ENCODE measurements at places on chromosomes 11 and 22.

DNA sequence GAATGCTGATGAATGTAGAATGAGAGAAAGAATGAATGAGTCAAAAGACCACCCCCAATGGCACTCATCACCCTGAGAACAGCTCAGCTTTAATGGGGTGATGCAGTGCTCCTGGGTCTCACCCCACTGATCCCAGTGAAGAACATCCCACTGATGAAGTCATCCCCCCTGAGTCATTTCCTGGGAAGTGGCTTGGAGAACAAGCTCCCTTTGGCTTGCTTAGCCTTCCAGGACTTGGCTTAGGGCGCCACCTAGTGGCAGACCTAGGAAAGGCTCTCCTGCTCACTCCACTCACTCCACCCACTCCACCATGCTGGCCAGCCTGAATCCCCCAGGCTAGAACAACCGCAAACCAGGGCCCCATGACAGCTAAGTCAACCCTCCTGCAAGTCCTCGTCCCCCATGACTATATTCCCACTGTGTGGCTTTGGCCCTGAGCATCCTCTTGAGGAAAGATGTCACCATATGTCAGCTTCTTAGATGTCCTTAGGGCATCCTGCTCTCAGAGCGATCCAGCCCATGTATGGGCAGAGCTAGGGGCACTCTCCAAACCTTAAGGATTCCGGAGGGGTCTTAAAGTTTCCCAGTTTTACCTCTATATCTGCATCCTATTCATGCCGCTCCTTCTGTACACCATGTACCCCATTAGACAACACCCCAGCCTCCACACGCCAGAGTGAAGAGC lies 17.8 kb upstream of the TMPRSS13 start:
- no peaks in the 10 kb centered on the region for H3K36me3 ChIP-seq
- no peak overlapping the region for H3K27ac ChIP-seq
- DNase-seq = peak; percentile 84
- H3K4me3 ChIP-seq = no peak overlapping the region

GRCh38 chr22:33389936-33390335 lies 331.8 kb upstream of the SYN3 start:
- no peaks in the 10 kb centered on the region for H3K4me1 ChIP-seq
- H3K36me3 ChIP-seq = no peaks in the 10 kb centered on the region
- no peaks in the 10 kb centered on the region for H3K27me3 ChIP-seq
- H3K4me3 ChIP-seq = no peak overlapping the region
- no peak overlapping the region for H3K27ac ChIP-seq

DNA sequence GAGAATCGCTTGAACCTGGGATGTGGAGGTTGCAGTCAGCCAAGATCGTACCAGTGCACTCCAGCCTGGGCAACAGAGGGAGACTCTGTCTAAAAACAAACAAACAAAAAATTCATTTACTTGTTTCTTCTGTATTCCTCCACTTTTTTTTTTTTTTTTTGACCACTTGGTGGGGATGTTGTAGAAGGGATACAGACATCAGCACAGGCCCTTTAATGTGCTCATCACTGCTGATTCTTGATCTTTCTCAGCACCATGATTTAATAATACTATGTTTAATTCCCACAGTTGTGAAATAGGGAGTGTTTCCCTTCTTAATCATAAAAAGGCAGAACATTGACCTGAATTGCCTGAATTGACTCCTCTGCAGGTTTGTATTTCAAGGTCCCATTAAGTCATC lies 4.5 kb downstream of the TTC9C start:
- peaks cover 20% of the 10 kb centered on the region for H3K4me1 ChIP-seq
- no peak overlapping the region for H3K27ac ChIP-seq
- peaks cover 28% of the 10 kb centered on the region for H3K36me3 ChIP-seq
- DNase-seq = peak; percentile 69
- no peak overlapping the region for H3K4me3 ChIP-seq
- H3K27me3 ChIP-seq = no peaks in the 10 kb centered on the region

DNA sequence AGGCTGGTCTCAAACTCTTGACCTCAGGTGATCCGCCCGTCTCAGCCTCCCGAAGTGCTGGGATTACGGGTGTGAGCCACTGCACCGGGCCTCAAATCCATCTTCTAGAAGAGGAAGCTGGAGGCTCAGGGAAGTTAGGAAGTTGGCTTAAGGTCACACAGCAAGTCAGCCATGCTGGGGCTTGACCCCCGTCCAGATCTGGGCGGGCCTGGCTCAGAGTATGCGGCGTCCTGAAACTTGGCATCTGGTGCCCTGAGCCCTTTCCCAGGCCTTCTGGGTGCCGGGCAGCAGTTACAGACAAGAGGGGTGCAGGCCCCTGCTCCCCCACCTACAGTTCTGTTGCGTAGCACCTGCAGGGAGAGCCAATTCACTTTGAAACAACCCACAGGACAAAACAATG lies 11.2 kb downstream of the MPPED1 start:
- H3K27me3 ChIP-seq = no peaks in the 10 kb centered on the region
- no peak for DNase-seq
- H3K4me3 ChIP-seq = no peak overlapping the region
- H3K27ac ChIP-seq = no peak overlapping the region
- H3K36me3 ChIP-seq = no peaks in the 10 kb centered on the region

DNA sequence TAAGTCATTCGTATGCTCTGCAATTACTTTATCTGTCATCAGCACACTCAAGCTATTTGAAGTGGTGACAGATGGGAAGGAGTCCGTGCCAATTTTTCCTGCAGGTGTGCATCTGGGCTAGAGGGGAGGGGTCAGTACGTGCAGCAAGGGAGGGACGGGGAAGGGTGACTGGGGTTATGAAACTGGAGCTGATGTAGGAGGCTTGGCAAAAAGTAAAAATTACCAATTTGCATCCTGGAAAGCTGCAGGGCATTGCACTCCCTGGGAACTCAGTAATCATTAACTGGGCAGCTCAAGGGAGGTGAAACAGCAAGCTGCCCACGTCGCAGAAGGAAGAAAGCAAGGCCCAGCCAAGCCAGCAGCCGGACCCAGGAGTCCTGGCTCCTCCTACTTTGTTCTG lies 87.1 kb upstream of the TMEM45B start:
- H3K4me3 ChIP-seq = no peak overlapping the region
- DNase-seq = no peak
- peaks cover 23% of the 10 kb centered on the region for H3K27me3 ChIP-seq

GRCh38 chr11:27968461-27968860 lies 139.5 kb downstream of the KIF18A start:
- no peaks in the 10 kb centered on the region for H3K27me3 ChIP-seq
- no peak for DNase-seq

- no peak overlapping the region for H3K4me3 ChIP-seq
- H3K27me3 ChIP-seq = no peaks in the 10 kb centered on the region
- no peak for DNase-seq
- H3K4me1 ChIP-seq = no peaks in the 10 kb centered on the region
Measured at GRCh38 chr11:118135051-118135795, 17.4 kb downstream of the SCN4B start.

- no peak overlapping the region for H3K27ac ChIP-seq
- H3K4me3 ChIP-seq = no peak overlapping the region
- DNase-seq = no peak
- H3K4me1 ChIP-seq = no peaks in the 10 kb centered on the region
Measured at GRCh38 chr11:26688701-26689100, 33.2 kb downstream of the SLC5A12 start.

DNA sequence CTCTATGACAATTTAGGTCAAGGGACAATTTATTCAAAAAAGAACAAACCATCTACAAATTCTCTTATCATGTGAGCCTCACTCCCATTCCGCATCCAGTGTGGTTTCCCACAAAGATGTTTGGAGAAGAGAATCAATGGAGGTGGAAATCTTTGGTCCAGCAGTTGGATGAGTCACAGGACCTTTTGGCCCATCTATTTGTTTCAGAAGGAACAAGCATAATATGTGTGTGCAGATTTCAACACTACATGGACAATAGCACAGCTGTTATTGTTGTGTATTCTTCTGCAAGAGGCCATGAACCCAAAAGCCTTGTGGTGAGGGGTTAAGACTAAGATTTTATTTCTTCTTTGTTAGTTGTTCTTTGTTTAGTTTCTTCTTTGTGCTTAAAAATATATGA lies 61.6 kb downstream of the OR10A6 start:
- H3K4me3 ChIP-seq = no peak overlapping the region
- peaks cover 2% of the 10 kb centered on the region for H3K27me3 ChIP-seq
- H3K4me1 ChIP-seq = no peaks in the 10 kb centered on the region
- no peak for DNase-seq

GRCh38 chr11:87536016-87536415 lies 498.3 kb downstream of the TMEM135 start:
- H3K36me3 ChIP-seq = no peaks in the 10 kb centered on the region
- no peaks in the 10 kb centered on the region for H3K4me1 ChIP-seq
- no peak for DNase-seq
- no peak overlapping the region for H3K4me3 ChIP-seq
- no peaks in the 10 kb centered on the region for H3K27me3 ChIP-seq

DNA sequence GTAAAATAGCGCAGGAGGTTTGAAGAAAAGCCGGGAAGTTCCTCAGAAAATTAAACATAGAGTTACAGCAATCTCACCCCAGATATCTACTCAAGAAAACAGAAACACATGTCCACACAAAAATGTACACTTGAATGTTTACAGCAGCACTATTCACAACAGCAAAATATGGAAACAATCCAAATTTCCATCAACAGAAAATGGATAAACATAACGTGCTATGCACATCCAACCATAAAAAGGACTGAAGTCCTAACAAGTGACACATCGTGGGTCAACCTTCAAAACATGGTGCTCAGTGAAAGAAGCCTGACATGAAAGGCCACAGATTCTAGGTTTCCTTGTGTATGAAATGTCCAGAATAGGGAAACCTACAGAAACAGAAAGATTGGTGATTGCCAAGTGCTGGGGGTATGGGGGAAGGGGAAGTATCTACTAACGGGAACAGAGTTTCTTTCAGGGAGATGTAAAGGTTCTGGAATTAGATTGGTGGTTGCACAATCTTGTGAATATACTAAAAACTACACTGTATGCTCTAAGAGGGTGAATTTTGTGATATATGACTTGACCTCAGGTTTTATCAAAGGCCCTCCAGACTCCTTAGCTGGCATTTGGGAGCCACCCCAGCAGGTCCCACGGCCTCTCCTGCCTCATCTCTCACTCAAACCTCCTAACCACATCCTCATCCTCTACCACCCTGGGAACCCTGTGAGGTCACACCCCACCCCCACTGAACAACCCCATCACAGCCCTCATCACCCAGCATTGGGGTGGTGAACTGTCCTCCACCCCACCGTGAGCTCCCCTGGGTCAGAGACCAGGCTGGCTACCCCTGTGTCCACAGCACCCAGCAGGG lies 69.2 kb upstream of the PRR5 start:
- H3K27me3 ChIP-seq = no peaks in the 10 kb centered on the region
- H3K4me1 ChIP-seq = peaks cover 16% of the 10 kb centered on the region
- no peak overlapping the region for H3K27ac ChIP-seq
- peak; percentile 44 for DNase-seq
- no peaks in the 10 kb centered on the region for H3K36me3 ChIP-seq
- no peak overlapping the region for H3K4me3 ChIP-seq

DNA sequence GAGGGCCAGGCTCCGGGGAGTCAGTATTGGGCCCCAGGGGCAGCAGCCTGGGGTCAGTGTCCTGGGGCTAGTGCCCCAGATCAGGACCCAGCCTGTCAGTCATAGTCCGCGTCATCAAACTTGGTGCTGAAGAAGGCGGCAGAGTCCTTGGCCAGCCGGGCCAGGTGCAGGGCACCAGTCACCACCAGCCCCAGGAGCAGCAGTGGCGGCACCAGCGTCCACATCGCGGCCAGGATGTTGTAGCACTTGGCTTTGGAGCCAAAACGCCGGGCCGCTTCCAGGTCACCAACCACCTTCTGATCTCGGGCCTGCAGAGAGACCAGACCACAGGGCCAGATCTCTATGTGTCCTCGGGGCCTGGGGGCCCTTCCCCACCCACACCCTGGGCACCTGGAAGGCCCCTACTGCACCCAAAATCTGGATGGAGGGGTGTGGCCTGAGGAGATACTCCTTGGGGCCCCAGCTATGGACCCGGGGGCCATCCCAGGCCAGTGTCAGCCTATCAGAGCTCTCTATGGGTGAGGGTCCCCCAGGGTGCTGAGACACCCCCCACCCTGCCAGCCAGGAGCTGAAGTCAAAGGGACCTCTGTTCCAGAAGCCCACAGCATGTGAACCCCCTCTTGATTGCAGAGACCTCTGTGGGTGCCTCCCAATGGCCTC lies 790 bp downstream of the IFITM5 start:
- DNase-seq = no peak
- no peak overlapping the region for H3K27ac ChIP-seq
- H3K4me3 ChIP-seq = no peak overlapping the region
- no peaks in the 10 kb centered on the region for H3K27me3 ChIP-seq

- H3K27ac ChIP-seq = no peak overlapping the region
- no peaks in the 10 kb centered on the region for H3K4me1 ChIP-seq
- no peak overlapping the region for H3K4me3 ChIP-seq
Measured at GRCh38 chr11:98630736-98631135, 390.0 kb upstream of the CNTN5 start.

- no peak for DNase-seq
- H3K27ac ChIP-seq = no peak overlapping the region
- H3K36me3 ChIP-seq = no peaks in the 10 kb centered on the region
- no peaks in the 10 kb centered on the region for H3K4me1 ChIP-seq
Measured at GRCh38 chr11:115215694-115216617, 288.3 kb downstream of the CADM1 start.

DNA sequence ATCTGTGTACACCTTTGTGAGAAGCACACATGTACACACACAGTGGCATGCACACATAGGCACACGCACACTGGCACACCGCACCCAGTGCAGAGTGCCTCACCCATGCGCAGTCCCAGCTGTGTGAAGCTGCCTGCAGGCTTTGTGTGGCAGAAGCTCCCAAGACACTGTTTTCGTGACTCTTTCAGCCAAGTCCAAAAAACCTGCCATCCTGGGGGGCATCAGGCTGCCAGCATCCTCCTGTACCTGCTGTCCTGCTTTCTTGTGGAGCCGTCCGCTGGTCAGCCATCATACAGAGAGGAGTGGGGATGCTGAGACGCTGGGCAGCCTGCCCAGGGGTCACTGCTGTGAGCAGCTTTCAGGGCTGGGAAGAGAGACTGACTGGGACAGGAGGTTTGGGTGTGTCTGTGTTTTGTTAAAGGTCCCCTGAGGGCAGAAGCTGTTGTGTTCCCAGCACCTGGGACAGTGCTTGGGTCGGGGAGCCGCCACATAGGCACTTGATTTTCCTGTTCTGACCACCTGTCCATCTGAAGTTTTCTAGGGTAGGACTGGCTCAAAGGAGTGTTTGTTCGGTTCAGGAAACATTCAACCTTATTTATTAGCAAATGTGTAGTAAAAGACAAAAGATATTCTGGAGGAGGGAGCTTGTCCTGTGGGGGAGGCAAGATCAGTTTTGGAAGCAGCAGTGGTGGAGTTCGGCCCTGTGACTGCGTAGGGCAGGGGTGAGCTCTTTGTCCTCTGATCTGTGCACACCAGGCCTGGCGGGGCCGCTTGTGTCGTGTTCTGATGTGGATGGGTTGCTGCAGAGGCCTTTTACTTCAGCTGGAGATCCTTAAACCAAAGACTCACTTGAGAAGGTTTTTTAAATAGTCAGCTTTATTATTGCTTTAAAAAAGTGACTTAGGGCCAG lies 29.7 kb downstream of the AP2A2 start:
- DNase-seq = no peak
- H3K36me3 ChIP-seq = peaks cover 19% of the 10 kb centered on the region
- no peak overlapping the region for H3K4me3 ChIP-seq
- H3K27me3 ChIP-seq = no peaks in the 10 kb centered on the region
